A549 (cell line): ENCODE measurements at places on chromosomes 5 and 9.

- peak; percentile 48 for DNase-seq
These were observed 216.8 kb upstream of the OTULINL start for GRCh38 chr5:14364576-14365472.

DNA sequence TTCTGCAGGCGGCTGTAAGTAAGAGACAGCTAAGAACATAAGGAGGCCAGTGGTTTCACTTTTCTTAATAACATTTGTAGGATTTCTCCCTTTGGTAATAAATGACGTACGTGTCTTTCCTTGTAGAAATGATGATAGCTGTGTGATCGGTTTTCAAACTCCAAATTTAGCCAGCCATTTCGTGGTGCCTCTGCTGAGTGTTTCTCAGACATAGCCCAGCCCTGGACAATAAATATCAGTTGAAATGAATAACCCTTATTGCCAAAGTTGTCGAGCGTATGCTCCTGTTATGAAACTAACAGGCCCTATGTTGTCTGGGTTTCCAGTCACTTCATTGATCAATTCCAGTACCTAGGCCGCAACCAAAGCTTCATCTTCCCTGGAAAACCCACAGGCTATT lies 75.0 kb upstream of the MSX2 start:
- DNase-seq, result no peak

GRCh38 chr5:40089269-40089668 lies 590.4 kb upstream of the PTGER4 start:
- DNase-seq, result no peak

DNA sequence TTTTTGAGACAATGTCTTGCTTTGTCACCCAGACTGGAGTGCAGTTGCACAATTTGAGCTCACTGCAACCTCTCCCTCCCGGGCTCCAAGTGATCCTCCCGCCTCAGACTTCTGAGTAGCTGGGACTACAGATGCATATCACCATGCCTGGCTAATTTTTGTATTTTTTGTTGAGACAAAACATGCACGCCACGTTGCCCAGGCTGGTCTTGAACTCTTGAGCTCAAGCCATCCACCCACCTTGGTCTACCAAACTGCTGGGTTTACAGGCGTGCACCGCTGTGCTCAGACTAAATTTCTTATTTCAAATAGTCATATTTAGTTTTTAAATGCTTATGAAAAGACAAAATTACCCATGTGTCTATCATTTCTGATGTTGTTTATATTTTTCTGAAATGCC lies 2324.1 kb downstream of the MAT2B start:
- DNase-seq, result no peak

DNA sequence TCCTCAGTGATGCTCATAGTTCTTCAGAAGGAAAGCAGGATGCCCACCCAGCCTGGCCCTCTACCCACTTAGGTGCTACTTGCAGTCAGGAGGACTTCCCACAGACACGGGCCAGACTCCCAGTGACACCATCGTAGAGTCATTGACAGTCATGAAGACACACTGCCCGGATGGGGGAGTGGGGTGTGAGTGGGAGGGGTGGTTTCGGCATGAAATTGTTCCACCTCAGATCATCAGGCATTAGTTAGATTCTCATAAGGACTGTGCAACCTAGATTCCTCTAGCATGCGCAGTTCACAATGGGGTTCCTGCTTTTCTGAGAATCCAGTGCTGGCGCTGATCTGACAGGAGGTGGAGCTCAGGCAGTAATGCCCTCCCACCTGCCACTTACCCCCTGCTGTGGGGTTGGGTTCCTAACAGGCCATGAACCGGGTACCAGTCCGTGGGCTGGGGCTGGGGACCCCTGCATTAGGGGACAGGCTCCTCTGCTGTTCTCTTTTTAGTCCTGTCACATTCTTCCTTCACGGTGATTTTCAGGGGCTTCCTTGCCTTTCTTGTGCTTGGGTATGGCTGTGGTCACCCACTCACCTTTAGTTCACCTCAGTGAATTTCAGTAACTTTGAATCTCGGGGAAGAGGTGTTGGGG lies 88.2 kb upstream of the ANKRD55 start:
- no peak for DNase-seq

DNA sequence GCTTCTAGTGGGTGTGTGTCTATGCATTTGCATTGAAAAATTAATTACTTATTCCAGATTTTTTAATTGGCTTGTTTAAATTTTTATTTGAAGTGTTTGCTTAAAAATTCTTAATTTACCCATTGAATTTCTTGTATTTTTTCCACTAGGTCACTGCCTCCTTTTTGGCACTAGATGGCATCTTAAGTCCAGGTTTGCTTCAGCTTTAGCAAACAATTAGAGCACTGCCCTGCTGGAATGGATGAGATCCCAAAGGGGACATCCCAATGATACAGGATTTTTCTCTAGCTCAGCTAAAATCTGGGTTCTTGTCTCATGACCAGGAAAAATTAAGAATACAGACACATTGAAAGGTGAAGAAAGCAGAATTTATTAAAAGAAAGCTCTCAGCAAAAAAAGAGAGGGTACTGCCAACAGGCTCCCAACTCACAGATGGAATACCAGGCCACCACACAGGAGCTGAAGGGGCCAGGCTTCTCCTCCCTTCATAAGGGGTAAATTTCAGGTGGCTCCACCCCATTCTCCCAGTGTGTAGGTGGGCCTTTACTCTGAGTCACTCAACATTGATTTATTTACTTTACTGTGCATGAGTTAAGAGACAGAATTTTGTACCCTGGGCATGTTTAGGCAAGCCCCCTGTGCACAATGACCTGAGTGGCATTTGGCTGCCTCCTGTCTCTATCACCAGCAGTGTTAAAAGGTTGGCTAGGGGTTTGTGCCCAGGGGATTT lies 532.4 kb downstream of the ANXA1 start:
- DNase-seq, result peak; percentile 44
